ENCODE measurements at places on chromosomes 5 and 9.

DNA sequence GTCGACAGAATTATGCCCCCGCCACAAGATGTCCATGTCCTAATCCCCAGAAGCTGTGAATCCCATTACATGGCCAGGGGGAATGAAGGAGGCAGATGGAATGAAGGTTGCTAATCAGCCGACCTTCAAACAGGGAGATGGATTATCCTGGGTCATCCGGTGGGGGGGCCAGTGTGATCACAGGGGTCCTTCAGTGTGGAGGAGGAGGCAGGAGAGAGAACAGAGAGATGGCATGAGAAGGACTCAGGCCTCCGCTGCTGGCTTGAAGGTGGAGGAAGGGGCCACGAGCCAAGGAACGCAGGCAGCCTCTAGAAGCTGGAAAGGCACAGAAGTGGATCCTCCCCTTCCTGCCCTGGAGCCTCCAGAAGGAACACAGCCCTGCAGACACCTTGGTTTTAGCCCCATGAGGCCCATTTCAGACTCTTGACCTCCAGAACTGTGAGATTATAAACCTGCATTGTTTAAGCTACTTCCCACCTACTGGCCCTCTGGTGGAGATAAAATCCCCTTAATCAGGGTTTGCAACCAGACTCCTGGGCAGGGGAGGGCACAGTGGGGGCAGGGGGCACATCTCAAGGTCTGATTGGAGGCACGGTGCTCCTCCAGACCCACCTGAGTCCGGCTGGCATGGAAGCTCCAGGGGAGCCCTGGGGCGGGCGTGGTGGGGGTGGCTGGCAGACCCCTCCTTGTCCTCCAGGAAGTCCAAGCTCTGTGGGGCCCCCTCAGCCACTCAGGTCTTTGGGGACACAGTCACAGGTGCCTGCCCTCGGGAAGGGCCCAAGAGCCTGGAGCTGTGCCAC lies 13.8 kb downstream of the PTGES2 start:
- no peak for DNase-seq

DNA sequence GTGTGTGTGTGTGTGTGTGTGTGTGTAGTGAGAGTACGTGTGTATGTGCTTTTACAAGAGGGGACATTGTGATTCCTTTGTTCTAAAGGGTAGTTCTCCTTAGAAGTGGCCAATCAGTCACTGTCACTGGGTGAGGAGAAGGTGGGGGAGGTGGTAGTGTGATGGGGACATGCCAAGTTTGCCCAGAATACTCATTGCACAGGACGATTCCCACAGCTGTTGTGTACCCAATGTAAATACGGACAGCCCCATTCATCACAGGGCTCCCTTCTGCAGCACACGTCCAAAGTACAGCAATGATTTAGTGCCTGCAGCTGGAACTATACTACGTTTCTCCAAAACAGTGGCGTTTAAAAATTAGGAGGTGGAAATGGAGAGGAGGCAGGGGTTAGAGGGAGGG lies 287.8 kb downstream of the TLR4 start:
- peak; percentile 26 for DNase-seq

GRCh38 chr5:2239201-2239910 lies 356.6 kb upstream of the IRX4 start:
- no peak for DNase-seq

- peak; percentile 10 for DNase-seq
These were observed 3.5 kb upstream of the CNTFR start for GRCh38 chr9:34592895-34593601.

- DNase-seq, result no peak
These were observed 4.3 kb downstream of the TMEFF1 start for GRCh38 chr9:100477241-100477640.

DNA sequence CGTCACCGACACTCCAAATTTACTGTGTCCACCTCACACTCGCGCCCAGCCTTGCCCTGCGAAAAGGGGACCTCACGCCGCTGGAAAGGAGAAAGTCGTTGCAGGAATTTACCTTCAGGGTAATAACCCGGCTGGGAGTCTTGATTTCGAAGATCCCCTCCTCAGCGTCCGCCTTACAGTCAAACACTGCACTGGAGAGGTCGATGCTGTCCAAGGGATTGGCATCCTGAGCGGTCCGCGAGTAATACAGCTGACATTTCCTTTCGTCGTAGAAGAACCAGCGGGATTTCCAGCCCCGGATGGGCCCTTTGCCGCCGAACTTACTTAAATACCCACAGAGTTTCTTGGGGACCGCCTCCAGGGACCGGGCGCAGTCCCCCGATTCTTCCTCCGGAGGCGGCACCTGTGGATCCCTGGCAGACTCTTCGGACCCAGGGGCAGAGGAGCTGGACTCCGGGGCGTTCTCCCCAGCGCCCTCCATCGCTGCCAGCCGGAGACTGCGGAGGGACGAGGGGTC lies 330 bp downstream of the TBC1D2 start:
- DNase-seq, result no peak

DNA sequence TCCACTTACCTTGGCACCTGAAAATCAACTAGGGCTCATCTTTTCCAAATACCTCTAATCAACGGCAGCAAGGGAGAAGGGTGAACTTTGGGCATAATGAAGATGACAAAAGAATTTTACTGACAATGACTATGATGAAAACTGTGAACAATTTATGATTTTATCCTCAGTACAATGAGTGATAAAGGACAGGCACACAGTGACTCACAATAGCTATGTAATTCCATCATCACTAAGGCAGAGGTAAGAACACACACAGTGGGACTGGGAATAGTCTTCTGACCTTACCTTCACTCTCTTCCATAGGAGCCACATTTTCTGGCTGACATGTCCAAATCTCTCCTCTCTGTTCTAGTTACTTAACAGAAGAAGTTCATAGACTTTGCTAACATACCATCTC lies 26.1 kb upstream of the KCNV2 start:
- DNase-seq, result no peak

DNA sequence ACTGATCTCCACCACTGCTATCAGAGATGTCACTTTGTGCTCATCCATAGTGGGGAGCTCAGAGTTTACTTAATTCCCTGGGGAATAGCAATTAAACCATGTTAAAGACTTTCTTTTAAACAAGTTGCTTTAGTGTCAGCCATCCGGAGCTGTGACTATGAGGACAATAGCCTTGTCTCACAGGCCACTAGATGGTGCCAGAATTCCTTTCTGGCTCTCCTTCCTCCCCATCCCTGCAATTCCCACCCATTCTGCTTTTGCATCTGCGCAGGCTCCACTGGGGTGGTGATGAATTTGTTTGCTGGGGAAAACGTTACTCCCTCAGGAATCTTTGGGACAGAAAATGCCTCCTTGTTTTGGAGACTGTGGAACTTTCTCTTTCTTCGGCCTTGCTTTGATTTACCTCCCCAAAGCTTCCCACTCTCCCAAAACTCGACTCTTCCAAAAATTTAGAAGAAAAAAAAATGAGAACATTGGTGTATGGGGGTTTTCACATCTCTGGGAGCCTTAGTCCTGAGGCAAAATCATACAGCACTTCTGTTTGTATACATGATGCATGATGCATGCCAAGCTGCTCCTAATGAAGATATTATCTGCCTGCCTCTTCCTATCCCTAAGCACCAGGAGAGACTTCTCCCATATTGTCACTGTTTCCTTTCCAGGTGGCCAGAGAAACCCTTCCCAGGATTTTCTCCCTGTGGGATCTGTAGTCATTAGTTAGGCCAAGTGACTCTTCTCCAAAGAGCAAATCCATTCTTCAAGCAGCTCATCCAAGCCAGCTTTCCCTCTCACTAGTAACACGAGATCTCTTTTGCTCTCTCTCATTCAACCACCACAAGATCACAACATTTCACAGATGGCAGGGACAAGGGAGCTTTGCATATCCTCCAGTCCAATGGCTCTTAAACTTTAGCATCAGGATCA lies 466.1 kb downstream of the TLR4 start:
- peak; percentile 58 for DNase-seq

DNA sequence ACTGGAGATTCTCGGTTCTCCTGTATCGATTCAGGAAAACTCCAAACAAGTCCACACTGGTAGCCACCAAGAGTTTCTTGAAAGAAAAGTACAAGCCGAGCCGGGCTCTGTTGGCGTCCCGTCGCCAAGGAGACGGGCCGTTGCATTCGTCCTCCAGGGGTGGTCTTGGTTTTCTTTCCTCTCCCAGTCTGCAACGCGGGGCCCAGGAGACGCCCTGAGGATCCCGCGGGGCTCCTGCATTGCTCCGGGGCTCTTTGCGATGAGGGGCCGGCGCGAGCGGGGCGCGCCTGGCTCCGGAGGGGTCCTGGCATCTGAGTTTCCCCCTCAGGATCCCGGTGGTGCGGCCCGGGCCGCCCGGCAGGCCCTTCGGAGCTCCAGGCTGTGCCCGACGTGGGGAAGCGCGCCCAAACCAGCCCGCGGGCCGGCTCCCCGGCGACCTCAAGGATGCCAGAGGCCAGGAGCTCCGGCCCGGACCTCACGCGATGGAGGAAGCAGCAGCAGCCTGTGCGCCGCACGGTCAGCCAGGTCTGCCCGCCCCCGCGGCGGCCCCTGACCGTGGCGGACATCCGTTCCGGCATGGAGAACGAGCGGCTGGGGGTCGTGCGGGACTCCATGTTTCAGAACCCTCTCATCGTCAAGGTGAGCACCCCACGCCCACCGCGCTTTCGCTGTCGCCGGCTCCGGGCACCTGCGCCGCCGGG lies at the start of gene CFAP77:
TSS of gene CFAP77 (plus strand) at position 384 of the 701 bp plus-strand sequence. CDS start at position 445, 61 bp downstream.
- DNase-seq, result peak; percentile 11

- DNase-seq, result no peak
These were observed 63.3 kb downstream of the DCP2 start for GRCh38 chr5:113039934-113040285.
